Karpas-422 (cell line): ENCODE measurements at places on chromosomes 2 and 18. TPM values are rescaled to one million over a fixed set of nuclear protein-coding genes. Genes with fewer than 3 reads are reported as not detected.
A peak's percentile ranks its signal among the peaks of the same experiment; 100 is the strongest.

The ANKRD30B gene
- not detected in 2 replicates for total RNA-seq

DNA sequence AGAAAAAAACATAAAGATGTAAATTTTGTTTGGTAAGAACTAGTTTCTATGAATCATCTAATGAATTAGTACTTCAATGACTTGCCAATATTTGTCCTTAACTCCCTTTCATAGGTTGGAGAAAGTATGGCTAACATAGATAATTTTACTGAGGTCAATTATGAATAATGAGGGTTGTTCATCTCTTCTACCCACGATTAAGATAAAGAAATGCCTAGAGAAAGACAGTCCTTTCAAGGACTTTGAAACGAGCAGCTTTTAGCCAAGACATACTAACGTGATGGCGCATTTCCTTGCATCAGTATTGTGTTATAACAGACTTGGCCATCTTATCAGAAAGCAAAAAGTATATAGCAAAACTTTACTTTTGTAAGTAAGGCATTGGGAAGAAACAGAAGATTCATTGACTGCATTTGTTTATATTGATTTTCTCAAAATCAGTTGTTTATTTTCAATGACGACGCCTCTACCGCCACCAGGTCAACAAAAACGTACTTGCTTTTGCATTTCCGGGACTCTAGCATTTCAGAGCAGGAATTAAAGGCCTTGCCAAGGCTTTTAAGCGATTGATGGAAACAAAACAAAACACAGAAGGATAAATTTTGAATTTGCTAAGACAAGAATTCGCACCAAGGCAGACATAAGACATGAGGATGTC, 961 bp downstream of the RBM43 start:
- peak overlapping the region; percentile 39; the same call in 1 of the 2 replicates for H3K27ac ChIP-seq
- peak overlapping the region; percentile 71 for H3K4me3 ChIP-seq
- no peaks in the 10 kb centered on the region for H3K27me3 ChIP-seq
- DNase-seq, result peak; percentile 60
- H3K4me1 ChIP-seq, result peaks cover 15% of the 10 kb centered on the region
- H3K36me3 ChIP-seq, result no peaks in the 10 kb centered on the region

DNA sequence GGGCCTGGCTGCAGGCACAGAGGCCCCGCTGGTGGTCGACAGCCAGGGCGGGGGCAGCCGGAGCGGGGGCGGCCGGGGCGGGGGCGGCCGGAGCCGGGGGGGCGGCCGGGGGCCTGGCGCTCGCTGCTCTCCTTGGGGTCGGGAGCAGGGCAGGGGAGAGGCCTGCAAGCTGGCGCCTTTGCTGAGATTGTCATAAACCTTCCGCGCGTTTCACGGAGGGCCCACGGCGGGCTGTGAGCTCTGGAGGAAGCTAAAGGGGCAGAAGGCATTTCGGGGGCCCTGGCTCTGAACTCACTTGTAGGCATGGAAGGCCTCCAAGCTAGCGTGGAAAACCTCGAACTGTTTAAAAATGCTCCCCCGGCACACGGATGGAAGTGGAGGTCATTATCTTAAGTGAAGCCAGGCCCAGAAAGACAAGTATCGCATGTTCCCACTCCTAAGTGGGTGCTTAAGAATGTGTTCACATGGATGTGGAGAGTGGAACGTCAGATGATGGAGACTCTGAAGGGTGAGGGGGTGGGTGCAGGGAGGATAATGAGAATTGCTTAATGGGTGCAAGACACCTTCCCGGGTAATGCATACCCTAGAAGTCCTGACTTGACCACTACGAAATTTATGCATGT, 629 bp downstream of the PRELID3A start:
- peaks cover 12% of the 10 kb centered on the region for H3K4me1 ChIP-seq
- no peaks in the 10 kb centered on the region for H3K36me3 ChIP-seq
- DNase-seq, result peak; percentile 61
- peak overlapping the region; percentile 56; the same call in 1 of the 2 replicates for H3K27ac ChIP-seq

GRCh38 chr18:46213295-46213694, 109.1 kb downstream of the HAUS1 start:
- no peaks in the 10 kb centered on the region for H3K27me3 ChIP-seq
- peaks cover 20% of the 10 kb centered on the region for H3K4me1 ChIP-seq
- H3K4me3 ChIP-seq, result no peak overlapping the region

DNA sequence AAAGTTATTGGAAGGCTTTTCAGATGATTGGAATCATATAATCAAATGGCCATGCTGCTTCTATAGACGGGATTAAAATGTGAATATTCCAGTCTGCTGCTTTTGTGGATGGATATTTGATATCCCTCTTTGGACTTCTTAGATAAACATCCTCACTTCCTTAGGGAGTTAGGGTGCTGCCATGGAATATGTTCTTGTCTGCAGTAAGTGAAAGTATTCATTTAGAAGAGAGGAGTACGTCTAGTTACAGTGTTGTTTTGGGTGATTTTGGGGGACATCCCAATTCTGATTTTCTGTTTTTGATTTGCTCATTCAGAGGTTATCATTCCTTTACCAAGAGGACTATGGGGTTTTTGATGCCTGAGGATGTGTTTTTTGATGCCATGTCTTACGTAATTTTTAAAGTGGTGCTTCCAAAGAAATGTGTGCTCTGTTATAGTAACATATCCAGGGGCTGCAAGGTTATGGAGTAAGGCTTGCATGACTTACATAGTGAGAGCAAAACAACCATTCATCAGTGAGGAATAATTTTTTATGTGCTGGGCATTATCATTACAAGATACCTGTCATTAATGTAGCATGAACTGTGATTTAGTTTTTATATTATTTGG, 33.6 kb downstream of the ASXL3 start:
- H3K36me3 ChIP-seq, result no peaks in the 10 kb centered on the region
- H3K4me3 ChIP-seq, result no peak overlapping the region
- no peak overlapping the region for H3K27ac ChIP-seq
- no peak for DNase-seq

GRCh38 chr2:20557635-20558034, 93.3 kb downstream of the HS1BP3 start:
- H3K4me1 ChIP-seq, result peaks cover 19% of the 10 kb centered on the region
- no peak for DNase-seq
- H3K36me3 ChIP-seq, result no peaks in the 10 kb centered on the region
- H3K27ac ChIP-seq, result no peak overlapping the region
- H3K27me3 ChIP-seq, result no peaks in the 10 kb centered on the region

GRCh38 chr18:79185648-79186047, 116.5 kb downstream of the ATP9B start:
- H3K4me3 ChIP-seq, result no peak overlapping the region
- H3K27ac ChIP-seq, result peak overlapping the region; percentile 74
- DNase-seq, result no peak

DNA sequence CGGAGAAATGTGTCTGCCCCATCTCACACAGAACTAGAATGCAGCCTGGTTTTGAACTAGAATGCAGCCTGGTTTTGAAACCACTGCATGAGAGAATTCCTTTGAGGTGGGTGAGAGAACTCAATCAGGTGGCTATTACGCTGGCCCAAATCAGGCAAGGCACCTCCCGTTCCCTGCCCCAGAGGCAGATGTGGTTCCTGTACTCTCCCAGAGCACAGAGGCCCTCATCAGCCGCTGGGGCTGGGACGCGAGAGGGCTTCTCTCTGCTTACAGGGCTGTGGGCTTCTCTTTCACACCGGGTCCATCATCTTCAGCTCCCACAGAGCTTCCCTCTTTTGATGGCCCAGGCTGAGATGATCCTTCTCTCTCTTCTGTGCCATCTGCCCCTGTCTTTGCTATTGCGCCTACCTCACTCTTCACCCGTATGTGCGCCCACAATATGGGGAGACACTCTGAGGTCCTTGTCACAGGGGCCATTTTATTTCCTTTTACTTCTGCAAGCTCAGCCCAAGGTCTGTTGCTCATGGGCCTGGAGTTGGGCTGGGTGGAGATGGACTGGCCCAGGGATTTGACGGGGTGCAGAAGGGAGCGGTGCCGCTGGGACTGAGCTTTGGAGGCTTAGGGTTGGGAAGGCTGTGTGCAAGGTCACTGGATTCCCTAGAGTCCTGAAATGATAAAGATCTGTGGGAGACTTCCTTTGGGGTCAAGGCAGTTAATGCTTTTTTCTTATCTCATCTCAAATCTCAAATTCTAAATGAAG, 84.4 kb upstream of the HS6ST1 start:
- H3K36me3 ChIP-seq, result no peaks in the 10 kb centered on the region
- no peak overlapping the region for H3K27ac ChIP-seq
- H3K27me3 ChIP-seq, result no peaks in the 10 kb centered on the region

- no peak overlapping the region for H3K27ac ChIP-seq
- H3K36me3 ChIP-seq, result no peaks in the 10 kb centered on the region
- H3K27me3 ChIP-seq, result no peaks in the 10 kb centered on the region
- DNase-seq, result no peak
These were observed 215.9 kb downstream of the IRS1 start for GRCh38 chr2:226583715-226584114.

GRCh38 chr2:7012141-7012764, 95.0 kb downstream of the RNF144A start:
- no peaks in the 10 kb centered on the region for H3K4me1 ChIP-seq
- H3K36me3 ChIP-seq, result no peaks in the 10 kb centered on the region
- no peaks in the 10 kb centered on the region for H3K27me3 ChIP-seq

GRCh38 chr2:200490001-200490400, 19.9 kb downstream of the KCTD18 start:
- no peaks in the 10 kb centered on the region for H3K27me3 ChIP-seq
- no peak overlapping the region for H3K27ac ChIP-seq
- no peak overlapping the region for H3K4me3 ChIP-seq
- no peak for DNase-seq

The UGT1A9 gene
- not detected in 2 replicates for total RNA-seq

DNA sequence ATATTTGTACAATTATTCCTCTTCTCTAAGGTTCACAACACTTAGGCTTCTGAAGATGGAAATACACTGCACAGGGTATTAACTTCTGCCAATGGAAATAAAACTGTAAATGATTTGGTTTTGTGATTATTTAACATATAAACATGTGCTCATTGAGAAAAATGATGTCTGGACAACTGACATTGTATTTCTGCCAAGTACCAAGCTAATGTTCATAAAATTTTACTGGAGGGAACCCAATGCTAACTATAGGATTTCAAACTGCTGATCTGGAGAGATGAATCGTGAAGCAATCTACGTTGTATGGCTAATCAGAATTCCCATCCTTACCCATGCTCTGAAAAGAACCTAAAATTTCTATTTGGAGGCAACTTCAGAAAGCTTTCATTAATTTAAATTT, 279.7 kb downstream of the NRXN1 start:
- H3K36me3 ChIP-seq, result no peaks in the 10 kb centered on the region
- H3K4me3 ChIP-seq, result no peak overlapping the region
- H3K27ac ChIP-seq, result no peak overlapping the region
- H3K27me3 ChIP-seq, result no peaks in the 10 kb centered on the region

- no peak overlapping the region for H3K4me3 ChIP-seq
- no peaks in the 10 kb centered on the region for H3K36me3 ChIP-seq
- H3K4me1 ChIP-seq, result peaks cover 9% of the 10 kb centered on the region
- H3K27ac ChIP-seq, result no peak overlapping the region
These were observed 239.5 kb downstream of the L3MBTL4 start for GRCh38 chr18:6174983-6175745.

DNA sequence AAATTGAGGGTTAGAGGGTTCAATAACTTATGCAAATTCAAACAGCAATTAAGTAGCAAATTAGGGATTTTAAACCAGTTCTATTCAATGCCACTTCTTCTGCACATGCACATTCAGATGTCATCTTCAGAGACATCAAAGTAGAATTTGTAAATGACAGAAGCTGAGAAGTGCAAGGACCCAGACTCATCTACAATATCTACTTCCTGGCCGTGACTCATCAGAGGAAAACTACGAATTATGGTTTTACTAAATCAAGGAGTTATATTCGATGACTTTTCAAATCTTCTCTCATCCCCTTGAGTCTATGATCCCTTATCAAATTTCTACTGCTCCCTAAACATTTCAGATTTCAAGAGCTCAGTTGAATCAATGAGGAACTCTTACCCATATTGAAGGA, 20.0 kb upstream of the STAT4 start:
- H3K27me3 ChIP-seq, result no peaks in the 10 kb centered on the region
- H3K4me3 ChIP-seq, result no peak overlapping the region
- peaks cover 7% of the 10 kb centered on the region for H3K4me1 ChIP-seq
- H3K27ac ChIP-seq, result no peak overlapping the region
- H3K36me3 ChIP-seq, result no peaks in the 10 kb centered on the region

GRCh38 chr18:11324510-11324909, 175.1 kb upstream of the PIEZO2 start:
- H3K36me3 ChIP-seq, result no peaks in the 10 kb centered on the region
- no peak overlapping the region for H3K4me3 ChIP-seq
- H3K27me3 ChIP-seq, result no peaks in the 10 kb centered on the region
- H3K27ac ChIP-seq, result no peak overlapping the region
- no peaks in the 10 kb centered on the region for H3K4me1 ChIP-seq
- DNase-seq, result no peak

DNA sequence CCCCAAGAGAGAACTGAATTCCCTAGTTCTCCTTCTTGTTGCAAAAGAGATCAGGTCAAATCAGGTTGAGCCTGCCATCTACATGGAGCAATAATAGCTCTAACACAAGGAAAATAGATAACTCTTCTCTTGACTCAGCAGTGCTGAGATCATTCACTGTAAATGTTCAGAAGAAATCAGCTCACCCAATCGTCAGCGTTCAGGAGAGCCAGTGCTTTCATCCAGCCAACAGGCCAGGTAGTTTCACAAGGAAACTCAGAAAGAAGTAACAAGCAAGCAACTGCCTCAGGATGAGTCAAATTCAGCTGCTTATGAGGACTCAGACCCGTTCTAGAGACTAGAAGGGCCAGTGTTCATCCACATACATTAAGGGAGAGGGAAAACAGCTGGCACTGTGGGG, 5.9 kb downstream of the LMAN2L start:
- H3K27me3 ChIP-seq, result no peaks in the 10 kb centered on the region
- DNase-seq, result no peak
- H3K36me3 ChIP-seq, result peaks cover 26% of the 10 kb centered on the region; the same call in 1 of the 2 replicates
- H3K4me1 ChIP-seq, result peaks cover 9% of the 10 kb centered on the region

GRCh38 chr18:24177499-24178133, 38.8 kb downstream of the CABYR start:
- DNase-seq, result no peak
- no peaks in the 10 kb centered on the region for H3K4me1 ChIP-seq

DNA sequence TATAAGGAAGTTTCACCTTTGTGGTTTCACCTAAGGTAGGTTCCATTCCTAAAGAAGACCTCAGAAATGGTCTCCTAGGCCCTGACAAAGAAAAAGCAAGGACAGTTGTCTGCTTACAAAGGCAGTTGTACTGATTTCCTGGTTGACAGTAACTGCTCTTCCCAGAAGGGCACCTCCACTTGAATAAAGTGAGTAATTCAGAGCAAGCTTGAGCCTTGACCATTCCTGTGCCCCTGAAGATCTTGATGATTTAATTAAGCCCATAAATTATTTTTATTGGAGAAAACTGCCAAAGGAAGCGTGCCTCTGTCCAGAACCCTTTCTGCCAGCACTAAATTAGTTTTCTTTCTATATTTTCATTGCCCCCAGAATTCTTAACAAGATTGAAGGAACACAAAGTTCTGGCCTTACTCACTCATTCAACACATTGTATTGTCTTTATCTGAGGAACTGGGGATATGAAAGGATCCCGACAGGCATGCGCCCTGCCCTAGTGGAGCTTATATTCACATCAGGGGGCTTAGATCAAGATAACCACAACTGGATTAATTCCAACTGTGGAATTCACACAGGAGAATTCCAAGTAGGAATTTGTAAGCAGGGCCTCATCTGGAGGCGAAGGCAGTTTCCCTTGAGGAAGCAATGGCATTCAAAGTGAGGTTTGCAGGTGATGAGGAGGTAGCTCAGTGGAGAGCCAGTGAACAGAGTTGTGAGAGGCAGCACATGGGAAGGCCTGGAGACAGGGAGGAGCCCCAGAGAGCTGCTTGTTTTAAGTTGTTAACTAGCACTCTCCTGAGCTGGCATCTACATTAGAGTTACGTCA, 21.2 kb downstream of the PTRHD1 start:
- no peak overlapping the region for H3K4me3 ChIP-seq
- no peaks in the 10 kb centered on the region for H3K27me3 ChIP-seq
- H3K36me3 ChIP-seq, result no peaks in the 10 kb centered on the region
